A549 (cell line): ENCODE measurements at places on chromosomes 1 and 21.

- DNase-seq: peak; percentile 22
Observed at GRCh38 chr1:10833630-10834557, 37.4 kb upstream of the CASZ1 start.

GRCh38 chr1:9164919-9165318 lies 36.0 kb upstream of the GPR157 start:
- DNase-seq: no peak

DNA sequence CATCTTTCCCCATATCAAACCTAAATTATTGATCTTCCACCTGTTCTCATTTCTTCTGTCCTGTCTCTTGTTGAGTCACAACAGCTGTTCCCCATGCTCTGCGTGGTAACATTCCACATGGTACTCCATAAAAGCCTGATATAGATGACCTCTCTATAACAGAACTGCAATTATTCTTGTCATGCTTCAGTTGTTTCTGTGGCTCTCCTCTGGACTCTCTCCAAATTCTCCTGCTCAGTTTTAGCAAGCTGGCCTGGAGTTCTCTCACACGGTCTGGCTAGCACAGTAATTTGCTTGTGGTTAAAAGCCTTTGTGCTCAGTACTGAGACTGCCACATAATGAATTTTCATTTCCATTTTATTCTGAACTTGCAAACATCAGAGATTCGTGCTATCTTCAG lies 10.6 kb upstream of the LRRC39 start:
- DNase-seq: no peak

- no peak for DNase-seq
Observed at GRCh38 chr1:113977906-113978305, 1.4 kb upstream of the OLFML3 start.

- no peak for DNase-seq
Observed at GRCh38 chr1:31497601-31498000, 78.7 kb upstream of the TINAGL1 start.

GRCh38 chr1:161705537-161705936 lies 1.5 kb upstream of the FCRLA start:
- no peak for DNase-seq

- DNase-seq: no peak
Observed at GRCh38 chr1:3360646-3361257, 93.7 kb upstream of the ARHGEF16 start.

GRCh38 chr1:203152158-203153034 lies 23.2 kb downstream of the MYBPH start:
- peak; percentile 38 for DNase-seq

DNA sequence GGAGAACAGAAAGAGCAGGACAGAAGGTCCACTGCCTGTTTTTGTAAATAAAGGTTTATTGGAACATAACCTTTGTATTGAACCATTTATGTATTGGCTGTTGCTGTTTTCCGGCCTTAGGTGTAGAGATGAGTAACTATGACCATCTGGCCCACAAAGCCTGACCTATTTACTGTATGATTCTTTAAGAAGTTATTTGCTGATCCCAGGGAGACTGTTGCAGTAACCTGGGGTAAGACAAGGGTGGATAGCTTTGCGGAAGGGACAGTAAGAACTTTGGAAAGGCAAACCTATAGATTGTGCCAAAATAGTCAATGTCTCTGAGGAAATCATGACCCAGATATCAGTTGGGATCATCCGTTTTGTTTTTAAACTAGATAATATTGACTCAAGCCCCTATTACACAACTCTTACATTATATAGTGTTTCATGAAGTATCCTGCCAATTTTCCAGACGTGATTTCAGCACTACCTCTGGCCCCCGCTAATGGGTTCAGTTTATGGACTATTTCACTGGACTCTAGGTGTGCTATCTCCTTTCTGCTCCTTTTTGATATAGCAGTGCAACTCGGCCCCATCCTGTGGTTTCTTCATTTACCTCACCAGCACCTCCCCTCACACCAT lies 20.8 kb upstream of the TLCD4 start:
- DNase-seq: no peak

DNA sequence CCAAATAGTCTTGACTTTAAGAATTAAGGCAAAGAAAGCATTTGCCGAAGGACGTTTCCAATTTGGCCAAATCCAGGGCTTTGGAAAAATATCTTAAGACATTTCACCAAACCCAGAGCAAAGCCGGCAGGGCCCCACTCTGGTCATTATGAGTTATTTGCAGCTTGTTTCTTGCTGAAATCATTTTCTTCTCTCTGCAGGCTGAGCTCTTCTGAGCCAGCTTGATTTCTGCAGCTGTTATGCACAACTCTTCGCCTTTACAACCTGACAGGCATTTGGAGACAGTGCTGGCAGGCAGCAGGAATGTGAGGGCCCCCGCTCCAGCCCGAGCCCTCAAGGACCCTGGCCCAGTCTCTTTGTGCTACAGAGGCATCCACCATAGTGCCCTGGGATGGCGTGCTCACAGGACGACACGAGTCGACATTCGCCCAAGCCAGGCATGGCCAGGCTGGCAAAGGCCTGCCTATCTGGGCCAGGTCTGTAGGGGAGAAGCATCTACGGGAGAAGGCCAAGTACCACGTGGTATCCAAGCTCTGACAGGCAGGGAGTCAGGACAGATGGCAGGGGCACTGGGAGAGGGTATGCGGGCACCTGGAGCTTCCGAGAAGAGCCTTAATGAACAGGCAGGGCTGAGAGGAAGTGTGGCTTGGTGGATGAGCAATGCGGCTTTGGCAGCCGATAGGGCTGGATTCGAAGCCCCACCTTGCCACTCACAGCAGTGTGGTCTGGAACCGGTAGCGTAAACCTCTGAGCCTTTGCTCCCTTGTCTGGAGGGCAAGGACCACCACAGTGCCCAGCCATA lies 32.3 kb downstream of the SYF2 start:
- no peak for DNase-seq

GRCh38 chr1:22190731-22191130 lies 47.8 kb upstream of the WNT4 start:
- no peak for DNase-seq

DNA sequence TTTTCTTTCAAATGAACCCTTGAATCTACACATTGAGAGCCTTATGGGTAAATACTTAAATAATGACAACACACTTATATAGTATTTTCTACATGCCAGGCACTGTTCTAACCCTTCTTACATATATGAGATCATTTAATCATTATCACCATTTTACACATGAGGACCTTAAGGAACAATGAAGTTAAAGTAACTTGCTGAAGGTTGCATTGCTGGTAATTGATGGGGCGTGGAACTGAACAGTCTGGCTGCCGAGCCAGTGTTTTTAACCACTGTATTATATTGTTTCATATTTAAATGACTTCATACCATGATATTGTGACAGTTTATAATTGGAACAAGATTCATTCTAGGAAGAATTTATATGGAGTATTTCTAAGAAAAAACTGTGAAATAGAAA lies 111.9 kb upstream of the TENT5C start:
- no peak for DNase-seq

- DNase-seq: peak; percentile 87
Observed at GRCh38 chr1:225772323-225772768, 5.3 kb upstream of the SRP9 start.

- DNase-seq: no peak
Observed at GRCh38 chr1:26254404-26254803, 20.4 kb downstream of the CEP85 start.

DNA sequence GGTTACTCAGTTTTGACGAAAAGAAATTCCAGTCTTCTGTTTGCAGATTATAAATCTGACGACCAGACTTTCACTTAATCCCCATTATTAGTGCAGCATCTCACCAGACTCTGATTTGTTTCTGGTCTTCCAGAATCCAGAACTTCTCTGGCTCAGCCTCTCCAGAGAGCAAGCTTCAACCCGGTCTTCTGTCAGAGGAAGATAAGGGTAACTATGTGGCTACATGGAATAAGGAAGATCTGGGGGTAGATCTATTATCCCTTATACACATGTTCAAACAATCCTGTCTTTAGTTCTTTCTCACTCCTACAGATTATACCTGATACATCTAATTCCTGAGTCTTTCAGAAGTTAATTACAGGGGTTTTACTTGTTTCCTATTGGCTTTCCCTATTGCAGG lies 9.9 kb downstream of the PHTF1 start:
- no peak for DNase-seq

- no peak for DNase-seq
Observed at GRCh38 chr1:30286988-30287839, 436.2 kb downstream of the MATN1 start.

DNA sequence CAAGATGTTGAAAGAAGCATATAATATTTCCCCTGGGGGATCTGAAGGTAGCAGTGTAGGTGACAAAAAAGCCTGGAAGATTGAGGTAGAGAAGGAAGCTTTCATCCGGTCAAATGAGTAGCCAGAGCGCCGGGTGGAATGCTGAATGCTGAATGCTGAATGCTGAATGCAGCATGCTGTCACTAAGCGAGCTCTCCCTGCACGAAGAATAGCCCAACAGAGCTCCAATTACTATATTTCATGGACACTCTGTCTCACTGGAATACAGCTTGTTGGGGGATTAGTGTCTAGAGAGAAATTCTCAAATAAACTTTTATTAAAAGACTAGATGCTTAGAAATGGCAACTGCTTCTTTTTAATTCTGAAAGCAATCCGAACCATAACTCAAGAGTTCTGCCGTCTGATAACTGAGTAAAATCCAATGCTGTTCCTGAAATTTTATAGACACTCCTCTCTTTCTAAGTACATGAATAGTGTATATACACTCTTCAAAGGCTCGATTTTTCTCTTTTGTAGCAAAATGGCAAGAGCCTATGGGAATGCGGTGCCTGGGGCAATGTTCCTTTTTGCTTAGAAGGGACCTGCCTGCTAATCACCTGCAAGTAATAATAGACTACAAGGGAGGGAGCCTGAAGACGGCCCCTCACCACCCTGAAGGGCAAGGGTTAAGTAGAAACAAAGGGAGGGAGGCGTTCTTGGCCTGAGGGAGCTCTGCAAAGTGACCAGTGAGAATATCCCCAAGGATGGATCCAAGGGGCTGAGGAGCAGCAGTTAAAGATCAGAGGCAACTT lies 203.7 kb upstream of the ESRRG start:
- DNase-seq: no peak

DNA sequence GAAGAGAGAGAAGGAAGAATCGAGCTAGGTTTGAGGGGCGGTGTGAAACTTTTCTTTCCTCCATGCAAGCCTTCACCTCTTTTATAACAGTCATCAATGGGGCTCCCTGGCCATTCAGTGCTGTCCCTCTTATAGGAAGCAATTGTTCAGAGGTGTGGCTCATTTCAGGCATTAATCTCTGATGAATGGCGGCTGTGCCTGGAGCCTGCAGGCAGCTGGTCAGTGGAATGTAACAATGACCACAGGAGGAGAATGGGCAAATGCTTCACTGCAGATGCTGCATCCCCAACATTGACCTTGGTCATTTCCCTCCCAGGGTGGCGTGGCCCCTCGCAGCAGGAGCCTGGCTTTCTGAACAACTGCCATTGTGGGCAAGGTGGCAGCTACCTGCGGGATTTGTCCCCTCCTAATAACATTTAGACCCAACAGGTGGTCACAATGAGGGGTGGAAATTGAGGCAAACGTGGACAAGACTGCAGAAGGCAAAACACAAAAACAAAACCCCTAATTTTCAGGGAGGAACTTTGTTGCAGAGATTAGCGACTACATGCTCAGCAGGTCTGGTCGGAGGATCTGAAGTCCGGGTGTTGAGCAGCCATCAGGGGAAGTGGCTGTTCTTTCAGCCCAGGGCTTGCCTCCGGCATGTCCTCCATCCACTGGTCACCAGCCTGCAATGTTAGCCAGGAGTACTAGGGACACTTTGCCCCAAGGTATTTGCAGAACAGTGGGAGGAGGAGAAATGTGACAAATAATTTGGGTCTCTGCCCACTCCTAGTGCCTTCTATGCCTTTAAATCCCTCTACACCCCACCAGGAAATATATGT lies 97.3 kb upstream of the PAXBP1 start:
- DNase-seq: no peak

- DNase-seq: no peak
Observed at GRCh38 chr1:39795651-39796050, 7.0 kb upstream of the BMP8B start.

DNA sequence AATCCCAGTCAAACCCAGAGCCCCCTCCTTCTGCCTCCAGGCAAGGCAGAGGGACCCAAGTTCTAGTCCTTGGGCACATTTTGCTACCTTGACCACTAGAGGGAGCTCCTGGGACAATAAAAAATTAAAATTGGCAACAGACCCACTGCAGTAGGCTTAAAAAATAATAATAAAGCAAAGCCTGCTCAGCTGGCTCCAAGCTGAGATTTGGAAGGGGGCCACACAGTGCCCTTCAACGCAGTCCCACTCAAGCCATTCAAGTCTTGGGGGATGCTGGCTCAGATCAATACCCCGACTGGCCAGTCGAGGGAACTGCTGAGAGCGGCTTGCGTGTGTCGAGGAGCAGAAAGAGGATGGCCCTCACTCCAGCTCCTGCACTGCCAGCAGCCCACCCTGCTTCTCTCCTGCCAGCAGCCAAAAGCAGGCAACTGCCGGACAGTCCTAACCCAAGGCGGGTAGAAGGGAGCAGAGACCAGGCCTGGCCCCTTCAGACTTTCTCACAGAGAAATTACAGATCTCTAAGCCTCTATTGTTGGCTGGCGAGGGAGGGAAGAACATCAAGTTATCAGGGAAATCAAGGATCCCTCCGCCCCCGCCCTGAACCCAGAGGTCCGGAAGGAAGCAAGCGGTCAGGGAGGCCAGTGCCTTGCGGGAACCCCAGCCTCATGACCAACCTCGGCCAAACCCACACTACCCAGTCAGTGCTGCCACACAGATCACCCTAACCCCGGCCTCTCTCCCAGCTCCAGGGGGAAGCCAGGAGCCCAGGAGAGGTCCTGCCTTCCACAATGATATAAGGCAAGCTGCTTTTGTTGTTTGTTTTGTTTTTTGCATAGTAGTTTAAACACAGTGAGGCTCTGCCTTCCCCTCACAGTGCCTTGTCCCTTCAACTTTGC lies 4.9 kb upstream of the ALDH4A1 start:
- peak; percentile 58 for DNase-seq

- no peak for DNase-seq
Observed at GRCh38 chr1:6084781-6085495, 39.2 kb downstream of the KCNAB2 start.

- no peak for DNase-seq
Observed at GRCh38 chr1:125085720-125086591, 3901.2 kb downstream of the SRGAP2C start.

GRCh38 chr1:27152004-27152828 lies 2.7 kb downstream of the SLC9A1 start:
- no peak for DNase-seq

GRCh38 chr1:154567386-154568156 lies at the start of gene CHRNB2:
TSS of gene CHRNB2 (plus strand) at chr1:154567778. CDS start at chr1:154568045, 267 bp downstream.
- DNase-seq: peak; percentile 69

DNA sequence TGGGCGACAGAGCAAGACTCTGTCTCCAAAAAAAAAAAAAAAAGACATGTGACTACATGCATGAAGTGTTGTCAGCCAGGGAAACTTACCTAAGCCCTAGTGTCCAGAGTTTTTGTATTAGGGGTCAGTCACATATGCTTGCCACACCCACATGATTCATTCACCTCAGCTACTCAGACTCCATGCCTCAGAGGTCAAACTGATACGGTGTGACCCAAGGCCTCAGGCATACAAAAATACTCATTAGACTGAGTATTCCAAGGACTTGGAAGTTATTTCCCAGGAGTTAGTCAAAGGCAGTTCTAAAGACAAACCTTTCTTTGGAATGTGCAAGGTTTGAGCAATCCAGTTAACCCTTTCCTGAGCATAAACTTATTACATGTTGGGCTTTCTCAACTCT lies 6.3 kb upstream of the TRIM33 start:
- peak; percentile 37 for DNase-seq
